Body of pancreas (tissue), 4 donors: ENCODE measurements at places on chromosomes 2 and 18. TPM values are rescaled to one million over a fixed set of nuclear protein-coding genes. Genes with fewer than 3 reads are reported as not detected.

LIPG gene
- 0.52 TPM for total RNA-seq

CNDP1 gene
- under 0.01 TPM for total RNA-seq

IL36RN gene
- total RNA-seq = not detected

C2orf69 gene
- total RNA-seq = 10.6 TPM

UGT1A8 gene
- total RNA-seq = not detected

MOB4 gene
- 5.3 TPM for total RNA-seq

DPY30 gene
- total RNA-seq = 43.3 TPM

TMEFF2 gene
- total RNA-seq = not detected

DIPK1C gene
- not detected for total RNA-seq

TPRKB gene
- 14.5 TPM for total RNA-seq

ZC3H6 gene
- 7.0 TPM for total RNA-seq

ACADL gene
- 56.6 TPM for total RNA-seq

AMER3 gene
- total RNA-seq = 0.33 TPM

INPP5D gene
- 0.99 TPM for total RNA-seq

TCF7L1 gene
- total RNA-seq = 4.3 TPM

SLC35F5 gene
- 50.8 TPM for total RNA-seq

ATOH8 gene
- 14.5 TPM for total RNA-seq

LRRTM1 gene
- not detected for total RNA-seq

UPP2 gene
- total RNA-seq = not detected

ATP6V1B1 gene
- total RNA-seq = 9.9 TPM

CYP20A1 gene
- 18.9 TPM for total RNA-seq

DNPEP gene
- total RNA-seq = 24.7 TPM

SCN2A gene
- total RNA-seq = 0.99 TPM

EGR4 gene
- total RNA-seq = not detected

ZNF638 gene
- total RNA-seq = 146 TPM

TOGARAM2 gene
- 0.26 TPM for total RNA-seq

VPS54 gene
- 22.8 TPM for total RNA-seq

TXNDC2 gene
- not detected for total RNA-seq

PSMA8 gene
- not detected for total RNA-seq

GKN1 gene
- total RNA-seq = not detected

RAMP1 gene
- total RNA-seq = 74.2 TPM

TANC1 gene
- 23.3 TPM for total RNA-seq

CYP1B1 gene
- 22.4 TPM for total RNA-seq

EML4 gene
- 37.4 TPM for total RNA-seq

FOXD4L1 gene
- total RNA-seq = 0.52 TPM

SERPINB12 gene
- not detected for total RNA-seq

KIAA2012 gene
- not detected for total RNA-seq

SUCLG1 gene
- 89.2 TPM for total RNA-seq

GCG gene
- total RNA-seq = 129 TPM

OSBPL6 gene
- 0.26 TPM for total RNA-seq

EMILIN1 gene
- total RNA-seq = 21.8 TPM

ANKRD30B gene
- total RNA-seq = 0.26 TPM

CXCR1 gene
- total RNA-seq = not detected

OR6B2 gene
- not detected for total RNA-seq

EXOC6B gene
- total RNA-seq = 12.9 TPM

PROKR1 gene
- total RNA-seq = not detected

TRPM8 gene
- not detected for total RNA-seq

HAAO gene
- total RNA-seq = 30.9 TPM

LYG2 gene
- total RNA-seq = not detected

CTLA4 gene
- not detected for total RNA-seq

PIAS2 gene
- total RNA-seq = 15.6 TPM

ACTR2 gene
- 46.7 TPM for total RNA-seq

RIT2 gene
- total RNA-seq = not detected

NCK2 gene
- 42.8 TPM for total RNA-seq

CAPN14 gene
- not detected for total RNA-seq
